ENCODE measurements at places on chromosomes 3 and 15.

GRCh38 chr15:34001536-34001935 lies 33.2 kb downstream of the CHRM5 start:
- no peak for DNase-seq

- DNase-seq: no peak
These were observed 173.9 kb downstream of the PYDC2 start for GRCh38 chr3:191634902-191635301.

GRCh38 chr3:11245827-11246662 lies 26.2 kb upstream of the ATG7 start:
- no peak for DNase-seq

- DNase-seq: no peak
These were observed 335.6 kb downstream of the NLGN1 start for GRCh38 chr3:173733029-173733652.

- peak; percentile 18 for DNase-seq
These were observed 97.2 kb downstream of the TBC1D5 start for GRCh38 chr3:17645074-17645698.

DNA sequence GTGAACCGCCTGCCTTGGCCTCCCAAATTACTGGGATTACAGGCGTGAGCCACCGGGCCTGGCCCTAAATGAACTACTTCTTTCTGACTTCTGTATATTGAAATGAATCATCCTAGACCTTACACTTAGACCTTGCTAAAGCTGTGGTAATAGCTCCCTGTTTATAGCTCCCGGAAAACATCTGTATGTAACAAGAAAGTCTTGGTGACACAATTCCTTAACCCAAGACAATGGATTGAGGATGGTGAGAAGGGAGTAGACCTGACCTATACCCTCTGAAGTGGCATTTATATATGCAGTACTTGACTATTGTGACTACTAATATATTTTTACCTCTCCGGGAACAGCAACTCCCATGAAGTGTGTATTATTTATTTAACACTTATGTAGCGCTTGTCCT lies 48.0 kb upstream of the TBL1XR1 start:
- no peak for DNase-seq

GRCh38 chr15:58770519-58770856 lies 614 bp upstream of the MINDY2 start:
- peak; percentile 38 for DNase-seq

GRCh38 chr15:20645956-20646355 lies 104.4 kb upstream of the GOLGA6L6 start:
- peak; percentile 17 for DNase-seq

DNA sequence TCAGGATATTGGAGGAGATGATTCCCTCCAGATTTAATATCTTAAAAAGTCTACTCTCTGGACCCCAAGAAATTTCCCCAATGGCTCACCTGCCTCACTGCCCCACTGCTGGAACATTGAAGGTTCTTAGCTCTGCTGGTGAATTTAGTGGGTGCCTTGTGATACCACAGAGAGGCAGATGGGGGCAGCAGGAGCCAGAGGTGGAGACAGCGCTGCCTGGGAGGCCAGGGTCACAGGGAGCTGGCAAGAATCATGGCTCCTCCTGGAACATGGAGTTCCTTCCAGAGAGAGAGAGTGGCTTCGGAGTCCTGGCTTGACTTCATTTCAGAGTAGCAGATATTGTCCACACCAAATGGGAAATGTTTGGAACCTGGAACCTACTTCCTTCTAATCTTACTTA lies 263.5 kb upstream of the CFAP20DC start:
- peak; percentile 39 for DNase-seq

DNA sequence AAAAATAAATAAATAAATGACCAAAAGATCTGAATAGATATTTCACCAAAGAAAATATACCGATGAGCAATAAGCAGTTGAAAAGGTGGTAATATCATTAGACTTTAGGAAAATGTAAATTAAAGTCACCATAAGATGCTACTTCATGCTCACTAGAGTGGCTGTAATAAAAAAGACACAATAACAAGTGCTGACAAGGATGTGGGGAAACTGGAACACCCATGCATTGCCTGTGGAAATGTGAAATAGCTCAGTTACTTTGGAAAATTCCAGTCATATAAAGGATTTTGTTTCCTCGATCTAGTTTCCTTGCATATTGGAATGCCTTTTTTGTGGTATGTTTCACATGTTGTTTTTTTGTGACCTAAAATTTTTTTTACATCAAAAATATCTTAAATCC lies 36.0 kb upstream of the LRIG1 start:
- no peak for DNase-seq

DNA sequence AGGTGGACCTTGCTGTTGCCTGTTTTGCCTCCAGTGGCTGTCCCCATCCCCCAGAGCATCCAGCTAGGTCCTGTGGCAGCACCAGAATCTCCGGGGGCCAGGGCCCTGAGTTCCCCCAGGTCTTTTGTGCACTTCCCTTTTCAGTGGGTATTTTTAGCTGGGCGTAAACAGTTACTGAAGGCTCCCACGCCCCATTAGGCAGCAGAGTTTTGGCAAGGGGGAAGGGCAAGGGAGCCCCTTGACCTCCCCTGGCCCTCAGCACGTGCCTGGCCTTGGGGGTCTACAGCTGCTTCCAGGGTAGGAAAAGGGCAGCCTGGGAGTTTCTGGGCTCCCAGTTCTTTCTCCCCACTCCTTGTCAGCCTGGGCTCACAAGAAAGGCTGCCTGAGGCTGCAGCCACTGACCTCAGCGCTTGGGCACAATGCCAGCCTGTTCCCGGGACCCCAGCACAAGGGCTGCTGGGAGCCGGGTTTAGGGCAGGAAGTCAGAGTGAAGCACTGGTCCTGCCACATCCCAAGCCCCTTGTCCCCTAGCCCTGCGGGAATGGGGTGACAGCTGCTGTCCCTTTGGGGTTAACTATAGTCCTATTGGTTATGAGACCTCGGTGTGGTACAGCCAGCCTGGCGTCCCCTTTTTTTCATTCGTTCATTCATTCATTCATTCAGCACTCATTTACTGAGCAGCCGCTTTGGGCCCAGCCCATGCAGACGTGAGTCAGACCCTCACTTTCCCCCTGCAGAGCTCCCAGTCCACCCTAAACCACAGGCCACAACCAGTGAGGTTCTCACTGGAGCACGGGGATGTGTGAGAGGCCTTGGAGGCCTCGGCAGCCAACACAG lies 8.4 kb downstream of the CSK start:
- DNase-seq: peak; percentile 50

GRCh38 chr15:29143909-29144635 lies 125.5 kb downstream of the NSMCE3 start:
- no peak for DNase-seq

DNA sequence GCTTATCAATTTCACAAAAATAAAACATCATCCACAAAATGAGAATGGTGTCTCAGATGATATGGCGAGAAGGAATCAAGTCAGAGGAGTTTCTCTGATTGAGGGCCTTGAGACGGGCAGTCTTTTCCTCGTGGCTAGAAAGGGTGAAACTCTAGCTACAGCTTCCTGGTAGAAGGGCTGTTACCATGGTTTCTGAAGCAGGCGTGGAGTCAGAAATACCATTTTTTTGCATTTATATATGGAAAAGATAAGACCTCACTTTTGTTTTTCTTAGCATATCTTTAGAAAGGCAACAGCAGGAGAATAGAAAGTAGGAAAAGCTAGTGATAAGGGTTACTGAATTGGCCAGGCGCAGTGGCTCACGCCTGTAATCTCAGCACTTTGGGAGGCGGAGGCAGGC lies 17.3 kb upstream of the SAMD7 start:
- no peak for DNase-seq

DNA sequence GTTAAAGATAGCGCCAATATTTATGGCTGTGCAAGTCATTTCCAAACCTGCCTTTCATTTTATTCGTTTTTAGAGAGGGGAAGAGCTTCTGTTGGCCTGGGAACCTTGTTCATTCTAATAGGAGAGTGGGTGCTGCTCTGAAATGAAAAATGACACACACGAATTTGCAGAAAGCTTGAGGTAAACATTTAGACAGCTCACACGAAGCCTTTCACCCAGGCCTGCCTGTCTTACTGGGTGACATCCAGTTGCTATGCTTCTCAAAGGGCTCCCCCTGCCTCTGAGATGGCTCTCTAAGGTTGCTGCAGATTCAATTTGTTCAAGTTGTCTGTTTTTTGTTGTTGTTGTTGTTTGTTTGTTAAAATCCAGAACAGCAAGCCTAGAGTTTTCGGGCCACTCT lies 18.2 kb downstream of the PEX5L start:
- no peak for DNase-seq

GRCh38 chr3:105647047-105647446 lies 221.8 kb downstream of the CBLB start:
- no peak for DNase-seq

- peak; percentile 77 for DNase-seq
These were observed 267.1 kb downstream of the RPLP1 start for GRCh38 chr15:69719527-69720240.

DNA sequence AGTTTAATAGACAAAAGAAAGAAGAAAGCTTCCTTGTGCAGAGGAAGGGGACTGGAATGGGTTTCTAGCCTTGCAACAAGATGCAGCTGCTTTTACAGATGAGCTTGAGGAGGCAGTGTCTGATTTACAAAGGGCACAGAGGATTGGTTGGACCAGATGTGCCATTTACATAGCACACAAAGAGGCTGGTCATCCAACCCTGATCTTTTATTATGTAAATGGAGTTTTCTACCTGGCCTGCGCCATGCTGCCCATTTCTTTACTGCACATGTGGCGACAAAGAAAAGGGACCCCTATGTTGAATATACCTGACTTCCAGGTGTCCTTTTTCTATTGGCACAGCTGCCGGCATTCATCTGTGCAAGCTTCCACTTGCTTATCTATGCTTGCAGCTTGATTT lies 409.4 kb upstream of the FRG2C start:
- DNase-seq: no peak
